ENCODE measurements at places on chromosomes 11 and 22. TPM values are rescaled to one million over a fixed set of nuclear protein-coding genes. Genes with fewer than 3 reads are reported as not detected.

CSNK1E gene
- 99.6 TPM for total RNA-seq

DNA sequence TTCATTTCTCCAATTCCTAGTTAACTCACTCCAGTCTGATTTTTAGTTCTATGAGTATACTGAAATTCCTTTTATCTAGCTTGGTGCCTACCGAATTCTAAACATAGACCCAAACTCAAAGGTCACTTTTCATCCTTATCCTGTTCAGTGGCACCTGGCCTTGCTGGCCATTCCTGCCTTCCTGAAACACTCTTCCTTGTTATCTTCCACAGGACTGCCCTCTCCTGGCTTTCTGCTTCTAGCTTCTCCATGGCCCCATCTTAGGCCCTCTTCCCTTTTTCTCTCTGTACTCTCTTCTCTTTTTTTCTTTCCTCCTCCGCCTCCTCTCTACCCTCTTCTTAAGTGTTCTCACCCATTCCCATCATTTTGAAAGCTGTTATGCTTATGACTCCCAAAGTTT is 87.3 kb downstream of the WNT11 start:
- no peak for DNase-seq

TSPAN32 gene
- total RNA-seq: 7.6 TPM

DNA sequence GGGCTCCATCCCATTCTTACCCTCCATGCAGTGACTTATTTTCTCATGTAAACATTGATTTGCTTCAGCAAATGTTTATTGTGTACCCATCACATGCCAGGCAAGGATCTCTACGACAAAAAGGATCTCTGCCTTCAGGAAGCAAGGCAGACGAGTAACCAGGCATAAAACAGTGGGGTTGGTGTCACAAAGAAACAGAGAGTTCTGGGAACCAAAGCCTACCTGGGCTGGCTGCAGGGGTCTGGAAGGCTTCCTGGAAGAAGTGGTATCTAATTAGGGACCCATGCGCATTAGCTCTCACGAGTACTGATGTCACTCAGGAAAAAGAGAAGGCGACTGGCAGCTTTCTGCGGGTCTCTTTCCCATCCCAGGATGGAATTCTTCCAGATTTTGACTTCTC is 44.5 kb downstream of the KIAA1671 start:
- DNase-seq: no peak

- DNase-seq: no peak
Observed at GRCh38 chr11:47907499-47907898, 59.3 kb upstream of the NUP160 start.

TMEM191B gene
- 1.9 TPM for total RNA-seq

ACAT1 gene
- 79.5 TPM for total RNA-seq

RNH1 gene
- 98.0 TPM for total RNA-seq
